ENCODE measurements at places on chromosomes 5 and 9. TPM values are rescaled to one million over a fixed set of nuclear protein-coding genes. Genes with fewer than 3 reads are reported as not detected.

Gene PTGR1
- 43.2 TPM for total RNA-seq

Gene SPARC
- total RNA-seq = 702 TPM

Gene PCDHA8
- total RNA-seq = 0.15 TPM

Gene PIP5KL1
- total RNA-seq = 0.91 TPM

Gene SH3PXD2B
- 15.9 TPM for total RNA-seq

Gene IPO11
- 128 TPM for total RNA-seq

Gene MAN1B1
- total RNA-seq = 57.0 TPM

Gene PRXL2C
- total RNA-seq = 16.1 TPM

Gene BICD2
- 44.4 TPM for total RNA-seq
